Activated CD4-positive, alpha-beta T cell treated with anti-CD3 and anti-CD28 coated beads for 1 hour (primary cell): ENCODE measurements at places on chromosomes 11 and 22.

- no peak for DNase-seq
Observed at GRCh38 chr11:107929611-107930200, 1.5 kb downstream of the RAB39A start.

- no peak for DNase-seq
Observed at GRCh38 chr11:76307396-76307795, 73.5 kb downstream of the THAP12 start.

DNA sequence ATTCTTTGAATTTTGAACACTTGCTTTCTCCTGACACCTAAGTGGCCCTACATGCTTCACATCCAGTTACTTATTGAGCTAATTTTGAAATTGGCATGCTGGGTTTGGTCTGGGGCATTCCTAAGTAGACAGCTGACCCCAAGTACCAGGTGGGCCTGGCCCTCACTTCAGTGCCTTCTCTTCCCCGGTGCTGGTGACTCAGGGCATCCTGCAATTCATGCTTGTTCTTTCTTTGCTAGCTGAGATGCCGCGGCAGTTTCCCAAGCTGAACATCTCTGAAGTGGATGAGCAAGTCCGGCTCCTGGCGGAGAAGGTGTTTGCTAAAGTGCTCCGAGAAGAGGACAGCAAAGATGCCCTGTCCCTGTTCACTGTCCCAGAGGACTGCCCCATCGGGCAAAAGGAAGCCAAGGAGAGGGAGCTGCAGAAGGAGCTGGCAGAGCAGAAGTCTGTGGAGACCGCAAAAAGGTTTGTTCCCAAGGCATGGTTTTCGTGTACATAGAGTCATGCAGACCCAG lies 6.3 kb downstream of the AMPD3 start:
- no peak for DNase-seq

- DNase-seq = no peak
Observed at GRCh38 chr11:57549983-57550382, 12.6 kb downstream of the SMTNL1 start.

DNA sequence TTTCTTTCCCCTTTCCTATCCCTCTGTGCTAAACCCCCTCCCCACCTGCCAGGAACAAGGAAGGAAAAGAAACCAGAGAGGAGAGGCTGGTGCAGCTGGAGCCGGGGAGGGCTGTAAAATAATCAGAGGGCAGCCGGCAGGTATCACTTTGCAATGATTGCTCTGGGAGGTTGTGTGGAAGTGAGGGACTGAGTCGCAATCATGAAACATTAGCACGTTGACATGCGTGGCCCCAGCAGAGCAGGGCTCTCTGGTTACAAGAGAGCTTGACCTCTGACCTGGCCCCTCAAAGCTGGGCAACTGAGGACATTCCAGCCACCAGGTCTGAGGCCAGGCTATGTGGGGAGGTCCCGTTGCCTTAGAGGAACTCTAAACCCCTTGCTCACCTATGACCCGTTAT lies 170.8 kb upstream of the BDNF start:
- DNase-seq = no peak

DNA sequence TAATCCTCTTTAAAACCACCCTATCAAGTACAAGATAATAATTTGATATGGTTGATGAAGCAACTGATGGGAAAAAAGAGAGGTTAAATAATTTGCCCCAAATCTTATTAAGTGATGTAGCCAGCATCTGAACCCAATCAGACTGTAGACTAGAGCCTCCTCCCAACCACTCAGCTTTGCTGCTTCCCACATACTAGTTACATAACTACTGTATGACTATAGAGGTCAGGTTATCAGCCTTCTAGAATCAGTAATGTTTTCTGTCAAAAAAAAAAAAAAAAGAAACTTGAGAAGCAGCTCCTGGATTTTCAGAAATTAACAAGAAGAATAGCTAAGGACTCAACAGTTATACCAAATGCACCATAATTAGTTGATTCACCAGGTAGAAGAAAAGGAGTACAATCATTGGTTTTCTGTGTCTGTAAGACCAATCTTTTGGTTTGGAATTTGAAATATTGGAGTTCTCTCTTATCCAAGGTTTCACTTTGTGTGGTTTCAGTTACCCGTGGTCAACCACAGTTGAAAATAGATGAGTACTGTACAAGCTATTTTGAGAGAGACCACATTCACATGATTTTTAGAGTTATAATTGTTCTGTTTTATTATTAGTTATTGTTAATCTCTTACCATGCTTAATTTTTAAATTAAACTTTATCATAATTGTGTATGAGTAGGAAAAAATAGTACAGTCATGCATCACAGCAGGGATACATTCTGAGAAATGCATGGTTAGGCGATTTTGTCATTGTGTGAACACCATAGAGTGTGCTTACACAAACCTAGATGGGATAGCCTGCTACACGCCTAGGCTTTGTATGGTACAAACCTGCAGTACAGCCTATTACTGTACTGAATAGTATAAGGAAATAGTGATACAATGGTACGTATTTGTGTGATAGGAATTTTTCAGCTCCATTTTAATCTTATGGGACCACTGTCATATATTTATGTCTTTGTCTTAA lies 72.2 kb downstream of the PDHX start:
- no peak for DNase-seq
